ENCODE measurements at places on chromosomes 7 and 10.

GRCh38 chr10:133213641-133214467 is 16.2 kb upstream of the UTF1 start:
- DNase-seq, result no peak

GRCh38 chr7:144048648-144049047 is at the start of gene OR2A5:
TSS of gene OR2A5 (plus strand) at chr7:144048948. CDS start at chr7:144050402, 1,454 bp downstream.
- DNase-seq, result no peak

GRCh38 chr7:7529328-7529727 is 6.3 kb downstream of the COL28A1 start:
- no peak for DNase-seq

DNA sequence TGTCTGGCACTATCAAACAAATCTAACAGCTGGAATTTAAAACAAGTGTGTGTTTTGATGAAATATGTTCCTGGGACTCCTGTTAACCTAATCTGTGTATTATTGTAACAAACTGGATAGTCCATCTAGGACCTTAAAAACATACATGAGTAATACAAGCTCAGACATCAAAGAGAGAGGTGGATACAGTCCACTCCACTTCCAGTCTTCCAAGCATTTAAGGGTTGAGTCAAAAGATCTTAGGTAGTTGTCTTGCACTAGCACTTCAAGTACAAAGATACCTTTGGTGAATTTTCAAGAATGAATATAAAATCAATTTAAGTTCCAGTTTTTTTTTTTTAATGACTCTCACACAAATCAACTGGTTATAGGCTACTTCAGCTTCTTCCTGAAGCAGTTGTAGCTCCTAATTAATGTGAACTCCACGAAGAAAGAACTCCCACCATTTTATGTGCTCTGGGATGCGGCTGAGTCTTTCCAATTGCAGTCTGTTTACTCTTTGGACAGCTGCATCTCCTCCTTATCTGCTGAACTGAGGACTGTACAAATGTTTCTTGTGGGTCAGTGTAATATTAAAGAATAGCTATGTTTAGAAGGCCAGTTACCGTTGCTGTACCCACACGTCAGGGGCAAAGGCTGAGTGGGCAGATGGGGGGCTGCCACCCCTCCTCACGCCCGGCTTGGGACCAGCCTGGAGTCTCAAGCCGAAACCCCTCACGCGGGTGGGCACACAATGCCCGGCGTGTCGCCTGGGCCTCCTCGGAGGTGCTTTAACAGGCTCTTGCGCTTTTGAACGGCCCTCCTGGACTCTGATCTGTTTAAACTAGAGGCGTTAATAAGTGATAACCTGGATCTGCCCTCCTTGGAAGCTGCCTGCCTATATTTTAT is 2.9 kb upstream of the IGF2BP3 start:
- peak; percentile 44 for DNase-seq

DNA sequence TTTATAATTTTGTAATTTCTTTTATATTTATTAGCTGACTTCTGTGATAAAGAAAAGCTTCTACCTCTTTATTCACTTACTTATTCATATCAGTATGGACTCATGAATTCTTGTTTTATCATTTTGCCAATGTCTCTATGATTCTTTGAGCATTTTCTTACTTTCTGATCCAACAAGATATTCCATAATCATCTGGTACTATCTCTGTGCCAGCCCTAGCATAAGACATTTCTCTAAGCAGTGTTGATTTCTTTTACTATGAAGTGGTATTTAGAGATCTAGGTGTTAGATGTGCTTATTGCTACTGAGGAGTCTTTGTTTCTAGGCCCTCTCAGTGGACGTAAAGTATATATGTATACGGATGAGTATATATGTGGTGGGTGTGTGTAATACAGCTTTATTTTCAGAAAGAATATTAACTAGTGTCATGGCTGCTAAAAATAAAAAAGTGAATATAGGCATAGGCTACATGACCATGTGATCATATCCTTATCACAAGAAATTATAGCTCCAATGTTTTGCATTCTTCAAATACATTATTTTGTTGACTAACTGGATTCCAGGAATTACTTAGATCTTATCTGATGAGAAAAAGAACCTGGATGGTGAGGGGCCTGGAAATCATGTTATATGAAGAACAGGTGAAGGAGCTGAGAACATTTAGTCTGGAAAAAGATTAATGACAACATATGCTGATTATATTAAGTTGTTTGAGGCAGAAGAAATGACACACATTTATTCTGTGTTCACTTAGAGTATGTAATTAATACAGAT is 13.1 kb downstream of the PHTF2 start:
- peak; percentile 36 for DNase-seq

DNA sequence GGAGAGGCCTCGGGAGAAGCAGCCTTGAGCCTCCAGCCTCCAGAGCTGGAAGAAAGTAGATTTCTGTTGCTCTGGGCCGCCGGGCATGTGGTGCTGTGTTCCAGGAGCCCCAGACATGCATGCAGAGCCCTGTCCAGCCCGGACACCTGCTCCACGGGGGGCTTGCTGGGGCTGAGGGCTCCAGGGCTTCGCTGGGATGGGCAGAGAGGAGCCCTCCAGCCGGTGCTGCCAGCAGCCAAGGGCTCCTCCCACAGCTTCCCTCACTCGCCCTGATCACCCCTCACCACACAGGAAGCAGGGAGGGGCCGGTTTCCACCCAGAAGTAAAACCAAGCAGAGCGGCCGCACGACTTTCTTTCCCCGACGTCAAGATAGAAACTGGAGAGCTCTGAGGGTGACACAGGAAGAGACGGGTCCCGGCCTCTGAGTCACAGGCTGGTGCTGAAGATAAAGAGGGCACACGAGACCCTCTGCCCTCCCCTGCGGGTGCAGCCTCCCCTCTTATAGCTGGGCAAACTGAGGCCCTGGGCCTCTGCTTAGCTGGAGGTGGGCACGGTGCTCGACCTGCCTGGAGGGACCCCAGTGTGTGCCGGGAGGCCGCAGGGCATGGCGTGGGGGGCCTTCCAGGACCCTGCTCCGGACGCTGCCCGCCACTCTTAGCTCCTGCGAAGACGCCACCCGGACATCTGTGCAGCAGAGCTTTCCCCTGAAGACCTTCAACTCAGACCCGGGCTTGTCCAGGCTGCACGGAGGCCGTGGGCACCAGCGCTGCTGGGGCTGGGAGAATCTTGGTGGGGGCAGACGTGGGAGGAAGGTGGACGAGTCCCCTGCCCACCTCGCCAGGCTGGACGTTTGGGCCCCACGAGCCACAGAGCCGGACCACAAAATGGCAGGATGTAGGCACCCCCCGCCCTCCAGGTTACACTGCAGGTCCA is 31.1 kb downstream of the ADAP1 start:
- peak; percentile 27 for DNase-seq

DNA sequence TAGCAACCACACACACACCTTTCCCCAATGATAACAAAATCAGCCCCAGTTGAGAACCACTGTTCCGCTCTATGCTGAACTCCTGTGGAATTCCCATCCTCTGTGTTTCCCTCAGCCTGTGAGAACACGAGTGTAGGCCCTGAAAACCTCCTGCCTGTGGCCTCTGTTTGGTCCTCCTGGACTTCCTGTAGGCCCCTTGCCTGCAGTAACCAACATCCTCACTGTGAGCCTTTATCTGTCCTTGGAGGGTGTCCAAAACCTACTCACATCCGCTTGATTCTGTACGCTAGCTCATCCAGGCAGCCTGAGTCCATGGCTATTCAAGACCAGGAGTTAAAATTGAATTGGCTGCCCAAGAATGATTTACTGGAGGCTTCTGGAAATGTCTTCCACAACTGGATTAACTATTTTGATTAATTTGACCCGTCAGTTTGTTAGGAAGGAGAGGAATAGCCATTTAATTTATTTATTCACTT is 149.8 kb downstream of the AKR1D1 start:
- peak; percentile 93 for DNase-seq

Measured in amniotic epithelial cell (primary cell).